ENCODE measurements at places on chromosomes 16 and 17.

DNA sequence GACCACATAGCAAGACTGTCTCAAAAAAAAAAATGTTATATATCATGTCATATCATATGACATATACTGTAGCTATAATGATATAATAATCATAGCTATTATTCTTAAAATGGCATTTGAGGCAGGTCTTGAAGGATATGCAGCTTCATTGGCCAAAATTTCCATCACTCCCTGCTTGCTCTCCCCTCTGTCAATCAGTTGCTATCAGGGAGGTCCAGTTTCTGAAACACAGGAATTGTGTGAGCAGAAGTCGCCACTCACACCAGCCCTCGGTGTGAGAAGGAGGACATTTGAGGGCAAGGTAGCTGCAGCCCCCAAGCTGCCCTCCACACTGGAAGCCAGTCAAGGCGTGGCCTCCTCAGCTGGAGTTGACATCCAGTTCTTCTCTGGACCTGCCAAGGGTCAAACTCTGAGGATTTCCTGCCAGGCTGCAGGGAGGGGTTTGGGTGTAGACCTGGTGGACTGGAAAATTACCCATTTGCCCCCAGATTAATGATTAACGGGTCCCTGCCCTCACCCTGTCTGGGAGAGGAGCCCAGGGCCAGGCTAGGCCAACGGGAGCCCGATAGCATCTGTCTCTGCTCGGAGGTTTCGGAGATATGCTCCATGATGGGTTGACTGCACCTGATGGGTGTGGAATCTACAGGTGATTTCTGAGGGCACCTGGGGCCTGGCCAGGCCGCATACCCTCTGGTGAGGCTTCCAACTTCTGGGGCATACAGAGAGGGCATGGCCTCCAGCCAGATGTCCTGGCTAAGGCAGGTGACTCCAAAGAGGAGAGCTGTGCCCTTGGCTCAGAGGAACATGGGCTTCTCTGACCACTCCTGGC lies 18.8 kb downstream of the WNT9B start:
- no peak for DNase-seq

DNA sequence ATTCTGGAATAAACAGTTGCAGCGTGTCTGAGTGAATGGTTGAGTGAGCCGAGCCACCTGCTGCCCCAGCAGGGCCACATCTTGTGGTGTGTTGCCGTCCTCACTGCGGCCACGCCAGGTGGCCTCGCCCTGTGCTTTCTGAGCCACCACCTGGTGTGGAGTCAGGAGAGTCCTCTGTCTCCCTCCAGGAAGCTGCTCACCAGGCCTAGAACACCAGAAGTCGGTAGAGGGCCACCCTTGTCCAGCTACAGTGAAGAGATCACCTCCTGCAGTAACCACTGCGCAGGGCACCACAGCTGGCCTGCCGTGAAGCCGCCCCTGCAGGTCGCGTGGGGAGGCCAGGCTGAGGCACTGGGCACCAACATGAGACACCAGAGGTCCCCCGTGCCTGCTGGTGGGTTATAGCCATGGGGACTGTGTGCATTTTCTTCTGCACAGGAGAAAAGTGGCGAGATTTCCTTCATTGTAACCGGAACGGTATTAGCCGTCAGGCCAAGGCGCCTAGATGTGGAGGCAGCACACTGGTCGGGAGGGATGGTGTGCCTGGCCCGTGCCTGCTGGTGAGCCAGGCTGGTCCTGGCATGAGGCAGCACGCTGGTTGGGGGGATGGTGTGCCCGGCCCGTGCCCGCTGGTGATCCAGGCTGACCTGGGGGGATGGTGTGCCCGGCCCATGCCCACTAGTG lies 28.9 kb upstream of the FOXK2 start:
- DNase-seq, result no peak

GRCh38 chr17:60154616-60155426 lies 5.0 kb downstream of the CA4 start:
- no peak for DNase-seq

- peak; percentile 99 for DNase-seq
Observed at GRCh38 chr17:39235555-39236449, 10.1 kb upstream of the STAC2 start.

DNA sequence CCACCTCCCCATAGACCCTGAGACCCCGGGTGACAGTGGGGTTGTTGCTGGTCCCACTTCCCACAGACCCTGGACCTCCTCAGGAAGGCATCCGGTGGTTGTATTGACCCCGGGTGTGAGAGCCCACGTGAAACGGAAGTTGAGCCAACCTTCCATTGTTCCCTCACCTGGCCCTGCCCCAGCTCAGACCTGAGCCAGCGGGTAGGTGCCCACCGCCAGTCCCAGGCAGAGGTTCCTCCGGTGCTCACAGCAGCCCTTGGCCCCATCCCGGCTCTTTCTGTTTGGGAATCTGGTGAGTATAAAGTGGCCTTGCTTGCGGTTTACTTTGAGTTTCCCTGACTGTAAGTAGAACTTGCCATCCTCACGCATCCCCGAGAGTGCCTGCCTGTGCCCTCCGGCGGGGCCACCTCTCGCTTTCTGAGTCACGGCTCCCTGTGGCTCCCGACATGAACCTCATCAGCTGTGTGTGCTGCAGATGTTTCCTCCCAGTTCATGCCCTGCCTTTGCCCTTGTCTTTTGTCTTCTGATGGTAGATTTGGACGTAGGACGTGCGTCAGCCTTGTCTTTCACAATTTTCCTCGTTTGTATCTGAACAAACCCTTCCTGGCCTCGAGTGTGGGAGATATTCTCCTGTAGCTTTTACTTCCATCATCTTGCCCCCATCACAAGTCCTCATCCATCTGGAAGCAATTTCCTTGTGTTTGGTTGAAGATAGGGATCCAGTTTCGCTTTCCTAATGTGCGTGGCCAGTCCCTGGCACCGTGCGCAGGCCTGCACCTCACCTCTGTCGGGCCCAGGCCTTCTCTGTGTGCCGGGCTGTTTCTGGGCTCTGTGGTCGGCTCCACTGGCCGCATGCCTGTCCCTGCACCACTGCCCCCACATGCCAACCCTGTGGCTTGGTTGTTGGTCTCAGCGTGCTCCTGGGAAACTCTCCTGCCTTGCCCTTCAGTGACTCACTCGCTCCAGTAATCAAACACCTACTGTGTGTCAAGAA lies 76.0 kb downstream of the METRNL start:
- no peak for DNase-seq

DNA sequence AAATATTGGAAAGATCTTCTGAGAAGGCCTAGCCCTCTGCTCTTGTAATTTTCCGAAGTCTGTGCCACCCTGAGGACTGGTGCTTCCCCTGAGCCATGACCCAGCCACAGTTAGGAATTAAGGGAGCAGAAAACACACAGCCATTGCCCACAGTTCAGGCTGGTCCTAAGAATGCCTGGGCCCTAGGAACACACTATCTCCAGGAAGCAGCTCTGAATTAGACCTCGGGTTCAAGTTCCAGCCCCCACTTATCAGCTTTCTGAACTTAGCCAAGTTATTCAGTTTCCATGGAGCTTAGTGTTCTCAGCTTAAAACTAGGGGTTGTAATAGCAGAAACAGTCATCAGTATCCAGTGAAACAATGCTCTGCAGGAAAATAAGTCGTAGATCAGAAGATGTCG lies 56.0 kb downstream of the CDH13 start:
- DNase-seq, result no peak

DNA sequence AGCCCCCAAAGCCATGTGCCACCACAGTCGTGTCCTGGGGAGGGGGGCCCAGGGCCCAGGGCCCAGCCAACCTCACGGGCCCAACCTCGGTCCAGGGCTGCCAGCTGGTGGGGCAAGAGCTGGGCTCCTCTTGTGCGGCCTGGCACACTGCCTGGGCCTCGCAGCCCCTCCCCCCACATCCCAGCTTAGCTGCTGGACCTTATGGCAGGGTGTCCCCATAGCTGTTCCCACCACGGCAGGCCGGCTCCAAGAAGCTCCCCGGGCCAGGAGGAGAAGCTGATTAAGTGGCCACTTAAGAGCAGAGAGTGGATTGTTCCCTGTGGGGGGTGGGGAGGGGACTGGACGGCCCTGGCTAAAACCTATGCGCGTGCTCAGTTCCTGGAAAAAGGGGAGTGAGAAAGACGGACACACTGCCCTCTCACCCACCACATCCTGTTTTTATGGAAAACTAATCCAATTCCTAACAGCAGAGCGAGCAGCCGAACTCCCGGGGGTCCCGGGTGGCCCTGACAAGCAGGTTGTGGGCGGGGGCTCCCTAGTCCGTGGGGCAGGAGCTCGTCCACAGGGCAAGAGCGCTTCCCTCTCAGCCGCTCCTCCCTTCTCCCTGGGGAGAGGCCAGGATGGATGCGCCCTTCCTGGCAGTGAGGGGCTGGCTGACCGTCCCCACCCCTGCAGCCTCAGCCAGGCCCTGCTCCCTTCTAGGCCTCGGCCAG lies 16.8 kb downstream of the PIEZO1 start:
- no peak for DNase-seq

GRCh38 chr17:40071313-40072039 lies 8.7 kb downstream of the THRA start:
- no peak for DNase-seq

DNA sequence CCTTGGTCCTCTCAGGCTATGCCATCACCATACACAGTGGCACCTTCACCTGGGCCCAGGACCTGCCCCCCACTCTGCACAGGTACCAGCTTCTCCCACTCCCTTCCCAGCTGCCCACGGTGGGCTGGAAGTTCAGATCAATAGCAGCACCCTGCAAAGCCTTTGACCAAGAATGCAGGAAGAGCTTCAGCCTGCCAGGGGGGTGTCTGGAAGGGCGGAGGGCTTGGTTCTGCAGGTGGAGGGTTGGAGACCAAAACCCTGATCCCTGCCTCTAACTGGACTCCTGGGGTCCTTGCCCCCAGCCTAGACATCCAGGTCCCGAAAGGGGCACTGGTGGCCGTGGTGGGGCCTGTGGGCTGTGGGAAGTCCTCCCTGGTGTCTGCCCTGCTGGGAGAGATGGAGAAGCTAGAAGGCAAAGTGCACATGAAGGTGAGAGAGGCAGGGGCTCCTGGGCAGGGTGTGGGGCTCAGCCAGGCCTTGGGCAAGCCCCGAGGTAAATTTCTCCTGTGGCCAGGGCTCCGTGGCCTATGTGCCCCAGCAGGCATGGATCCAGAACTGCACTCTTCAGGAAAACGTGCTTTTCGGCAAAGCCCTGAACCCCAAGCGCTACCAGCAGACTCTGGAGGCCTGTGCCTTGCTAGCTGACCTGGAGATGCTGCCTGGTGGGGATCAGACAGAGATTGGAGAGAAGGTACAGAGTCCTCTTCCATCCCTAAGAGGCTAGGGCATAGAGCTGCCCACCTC lies 34.3 kb downstream of the ABCC3 start:
- DNase-seq, result no peak

- DNase-seq, result no peak
Observed at GRCh38 chr17:14513835-14514234, 213.0 kb downstream of the HS3ST3B1 start.

DNA sequence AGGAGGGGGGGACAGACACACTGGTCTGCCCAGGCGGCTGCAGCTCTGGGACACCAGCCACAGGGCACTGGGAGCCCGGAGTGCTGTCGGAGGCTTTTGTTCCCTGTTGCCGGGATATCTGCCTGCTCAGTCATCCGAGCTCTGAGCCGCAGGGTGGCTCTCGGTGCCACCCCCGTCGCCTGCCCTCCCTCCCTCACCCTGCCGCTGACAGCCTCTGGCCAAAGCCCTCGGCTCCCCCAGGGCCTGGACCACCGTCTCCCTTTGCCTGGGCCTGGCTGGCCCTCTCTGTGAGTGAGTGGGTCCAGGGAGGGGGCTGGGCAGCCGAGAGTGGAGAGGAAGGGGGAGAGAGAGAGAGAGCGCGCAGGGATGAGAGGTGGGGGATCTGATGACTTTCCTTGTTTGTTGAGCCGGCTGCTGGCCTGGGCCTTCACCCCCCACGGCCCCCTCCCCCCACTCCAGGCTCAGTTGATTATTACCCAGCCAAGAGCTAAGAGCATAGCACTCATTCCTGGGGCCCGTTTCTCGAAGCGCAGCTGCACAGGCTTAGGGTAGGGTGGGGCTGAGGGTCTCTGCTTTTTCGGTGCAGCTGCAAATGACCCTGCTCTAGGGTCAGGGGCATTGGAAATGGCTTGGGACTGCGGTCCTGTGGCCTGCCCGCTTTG lies 2.7 kb downstream of the FOXJ1 start:
- DNase-seq, result no peak

DNA sequence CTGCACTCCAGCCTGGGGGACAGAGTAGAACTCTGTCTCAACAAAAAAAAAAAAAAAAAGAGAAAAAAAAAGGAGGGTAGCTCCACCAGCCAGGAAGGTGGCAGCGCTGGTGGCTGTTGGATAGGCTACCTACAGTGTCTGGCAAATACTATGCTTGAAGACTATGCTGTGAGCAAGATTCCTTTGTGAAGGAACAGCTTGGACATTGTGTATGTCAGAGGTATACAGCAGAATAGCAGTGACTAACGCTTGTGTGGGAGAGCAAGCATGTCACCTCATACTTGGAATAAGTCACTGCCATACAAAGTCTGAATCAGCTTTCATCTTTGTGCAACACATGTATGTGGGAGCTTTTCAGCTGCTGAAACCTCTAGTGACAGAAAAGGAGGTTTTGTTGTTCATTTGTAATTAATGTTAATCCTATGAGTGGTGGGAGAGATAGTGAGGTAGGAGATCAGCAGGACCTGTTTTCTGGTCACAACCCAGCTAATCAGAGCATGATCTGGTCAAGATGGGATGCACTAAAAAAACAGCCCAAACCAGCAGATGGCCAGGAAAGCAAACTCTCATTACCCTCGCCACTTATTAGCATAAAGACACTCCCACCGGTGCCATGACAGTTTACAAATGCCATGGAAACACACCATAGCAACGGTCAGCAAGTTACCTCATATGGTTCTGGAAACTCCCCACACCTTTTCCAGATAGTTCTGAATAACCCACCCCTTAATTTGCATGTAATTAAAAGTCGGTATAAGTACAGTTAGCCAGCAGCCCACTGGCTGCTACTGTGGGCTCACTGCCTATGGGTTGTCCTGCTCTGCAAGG lies 6.8 kb upstream of the ITGAD start:
- DNase-seq, result no peak

DNA sequence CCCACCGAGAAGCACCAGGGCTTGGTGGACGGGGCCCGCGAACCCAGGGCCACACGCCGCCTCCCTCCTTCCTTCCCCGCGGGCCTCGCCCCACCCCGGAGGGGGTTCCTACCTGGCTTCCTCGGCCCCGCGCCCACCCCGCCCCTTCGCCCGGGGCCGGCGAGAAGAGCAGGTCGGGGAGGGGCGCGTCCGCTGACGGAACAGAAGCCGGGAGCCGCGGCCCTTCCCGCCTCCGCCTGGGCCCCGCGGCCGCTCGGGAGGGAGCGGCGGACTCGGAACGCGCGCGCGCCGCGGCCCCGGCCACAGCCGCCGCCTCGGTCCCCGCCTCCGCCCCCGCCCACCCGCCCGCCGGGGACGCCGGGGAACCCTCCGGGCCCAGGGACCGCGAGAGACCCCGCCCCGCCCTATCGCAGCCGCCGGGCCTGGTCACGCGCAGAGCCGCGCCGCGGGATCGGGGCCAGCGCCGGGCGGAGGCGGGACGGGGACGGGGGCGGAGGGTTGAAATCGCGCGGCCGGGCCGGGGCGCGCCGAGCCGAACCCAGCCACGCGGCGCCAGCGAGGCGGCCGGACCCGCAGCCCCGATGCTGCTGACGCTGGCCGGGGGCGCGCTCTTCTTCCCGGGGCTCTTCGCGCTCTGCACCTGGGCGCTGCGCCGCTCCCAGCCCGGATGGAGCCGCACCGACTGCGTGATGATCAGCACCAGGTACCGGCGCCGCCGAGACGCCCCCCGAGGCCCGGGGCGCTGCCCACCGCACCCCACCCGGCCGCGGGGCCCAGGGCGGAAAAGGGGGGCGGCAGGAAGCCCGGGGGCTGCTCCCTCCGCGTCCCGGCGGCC lies at the start of gene TLCD3A:
Gene TLCD3A, plus strand, starts transcription at position 530 of the 835 bp plus-strand sequence. Its CDS starts 52 bp downstream, at position 582.
- no peak for DNase-seq
